ENCODE measurements at places on chromosomes 12 and 14. TPM values are rescaled to one million over a fixed set of nuclear protein-coding genes. Genes with fewer than 3 reads are reported as not detected.

OR9K2 gene
- not detected for total RNA-seq

PROX2 gene
- total RNA-seq = not detected

FGF23 gene
- not detected for total RNA-seq

OASL gene
- 7.7 TPM for total RNA-seq

FGD4 gene
- 22.5 TPM for total RNA-seq

BMP4 gene
- total RNA-seq = 95.3 TPM

All from mammary microvascular endothelial cell (primary cell).